ENCODE measurements at places on chromosomes 4 and X.

DNA sequence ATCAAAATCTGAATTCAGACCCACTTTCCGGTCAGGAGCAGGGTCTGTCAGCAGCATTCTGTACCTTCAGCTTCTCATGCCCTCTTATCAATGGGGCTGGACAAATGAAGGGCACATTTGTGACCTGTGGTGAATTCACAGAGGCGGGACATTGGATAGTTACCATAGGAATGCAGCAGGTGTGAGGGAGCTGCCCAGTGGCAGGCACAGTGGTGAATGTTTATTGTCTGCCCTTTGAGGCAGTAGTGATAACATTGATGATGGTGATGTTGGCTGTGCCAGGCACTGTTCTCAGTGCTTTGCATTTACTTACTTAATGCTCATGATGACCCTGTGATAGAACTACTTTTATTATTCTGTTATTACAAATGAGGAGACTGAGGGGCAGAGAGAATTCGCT, 101.2 kb upstream of the KIT start:
- DNase-seq, result no peak

DNA sequence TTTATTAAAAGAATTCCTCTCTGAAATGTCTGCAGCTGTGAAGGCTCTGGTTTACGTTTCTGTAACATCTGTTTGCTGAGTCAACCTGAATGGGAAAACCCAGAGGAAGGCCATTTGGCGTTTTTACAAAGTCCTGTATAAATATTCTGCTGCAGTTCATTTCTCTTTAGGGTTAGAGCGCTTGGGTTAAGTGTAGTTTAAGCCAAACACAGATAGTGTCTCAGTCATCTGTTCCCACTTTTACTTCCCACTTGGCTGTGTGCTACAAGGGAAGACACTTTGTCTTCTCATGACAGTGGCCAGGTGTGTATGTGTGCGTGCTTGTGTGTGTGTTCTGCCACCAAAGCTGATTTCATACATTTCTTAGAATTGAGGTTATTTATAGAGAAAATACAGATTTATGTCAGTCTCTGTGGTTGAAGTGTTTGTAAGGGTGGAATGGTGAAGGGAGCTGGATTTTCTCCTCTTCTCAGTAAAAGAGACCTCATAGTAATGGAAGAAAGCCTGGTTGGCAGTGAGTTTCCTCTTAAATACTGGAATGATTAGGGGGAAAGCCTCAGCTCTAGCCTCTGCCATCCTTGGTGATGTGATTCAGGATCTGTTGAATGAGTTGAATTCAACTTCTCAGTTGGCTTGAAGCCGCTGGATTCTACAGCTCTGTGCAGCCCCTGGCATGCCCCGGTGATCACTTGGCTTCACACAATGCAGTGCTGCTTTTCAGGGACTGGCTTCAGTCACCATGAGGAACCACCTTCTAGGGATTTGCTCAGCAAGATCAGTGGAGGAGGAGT, 50.6 kb downstream of the JADE1 start:
- DNase-seq, result no peak

DNA sequence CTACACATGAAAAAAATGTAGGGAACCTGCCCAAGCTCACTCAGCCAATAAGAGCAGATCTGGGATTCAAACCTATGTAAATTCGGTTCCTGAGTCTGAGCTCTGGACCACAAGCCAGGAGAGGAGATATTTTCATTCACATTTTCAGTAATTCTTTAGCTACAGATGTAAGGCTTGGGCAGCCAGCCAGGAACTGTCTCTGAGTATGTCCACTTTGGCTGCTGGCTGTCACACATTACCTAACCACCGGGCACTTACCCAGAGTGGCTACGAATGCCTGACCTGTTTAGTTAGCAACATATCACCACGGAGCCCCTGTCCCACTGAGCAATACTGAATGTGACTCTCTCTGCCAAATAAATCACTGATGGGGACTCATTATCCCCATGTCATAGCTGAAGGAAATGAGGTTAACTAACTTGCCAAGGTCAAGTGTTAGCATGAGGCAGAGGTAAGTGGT, 15.3 kb downstream of the USP46 start:
- no peak for DNase-seq

DNA sequence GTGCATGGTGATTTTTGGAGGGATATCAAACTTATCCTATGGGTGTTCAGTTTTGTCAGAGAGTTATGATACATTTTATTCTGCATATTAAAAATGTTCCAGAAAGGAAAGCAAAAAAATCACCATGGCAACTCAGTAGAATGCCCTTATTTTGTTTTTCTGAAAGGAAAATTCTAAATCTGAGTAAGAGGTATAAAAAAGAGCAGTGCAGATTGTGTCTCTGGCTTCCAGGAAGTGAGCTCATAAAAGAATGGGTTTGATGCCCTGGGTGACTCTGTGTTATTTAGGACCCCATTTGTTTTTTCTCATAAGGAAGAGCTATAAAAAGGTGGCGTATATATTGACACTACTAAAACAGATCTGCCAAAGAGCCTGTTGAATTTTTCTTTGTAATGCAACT, 128.8 kb downstream of the UCHL1 start:
- no peak for DNase-seq

DNA sequence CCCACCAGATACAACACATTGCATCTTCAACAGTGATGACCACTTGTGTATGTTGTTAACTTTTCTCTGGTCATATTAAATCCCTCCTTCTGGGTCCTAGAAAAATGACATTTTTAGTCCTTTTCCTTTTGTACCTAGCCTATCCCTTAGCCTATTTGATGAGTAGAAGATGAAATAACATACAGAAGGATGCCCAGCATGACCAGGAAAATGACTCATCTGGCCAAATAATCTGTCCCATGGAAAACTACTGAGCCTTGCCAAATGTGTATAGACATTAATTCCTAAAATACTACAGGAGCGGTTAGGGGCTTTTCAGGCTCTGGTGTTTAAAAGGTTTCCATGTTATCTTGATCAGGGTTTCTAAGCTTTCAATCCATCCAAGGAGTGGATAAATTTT, 129.0 kb upstream of the KCNIP4 start:
- no peak for DNase-seq

DNA sequence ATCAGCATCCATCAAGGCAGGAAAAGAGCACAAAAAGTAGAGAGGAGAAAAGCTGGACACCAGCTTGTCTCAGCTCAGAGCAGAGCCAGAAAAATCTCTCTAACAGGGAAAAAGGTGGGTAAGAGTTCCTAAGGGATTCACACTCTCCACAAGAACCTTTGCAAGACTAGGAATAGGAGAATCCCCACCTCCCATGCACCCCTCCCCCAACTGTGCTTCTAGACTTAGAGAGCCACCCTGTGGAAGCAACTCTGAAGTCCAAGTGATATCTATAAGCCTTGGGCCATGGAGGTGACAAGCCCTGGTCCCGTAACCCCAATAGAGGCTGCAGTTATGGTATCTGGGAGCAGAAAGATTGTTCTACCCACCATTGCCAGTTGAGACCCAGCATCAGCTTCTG, 267.6 kb upstream of the MTMR8 start:
- no peak for DNase-seq
